ENCODE measurements at places on chromosomes 11 and 22.
A peak's percentile ranks its signal among the peaks of the same experiment; 100 is the strongest.

- DNase-seq: no peak
Measured at GRCh38 chr11:133948711-133949110, 8.1 kb downstream of the IGSF9B start.

GRCh38 chr11:78194490-78194889 lies 5.8 kb downstream of the USP35 start:
- DNase-seq: no peak

- DNase-seq: no peak
Measured at GRCh38 chr22:43182726-43183125, 4.2 kb downstream of the TTLL12 start.

DNA sequence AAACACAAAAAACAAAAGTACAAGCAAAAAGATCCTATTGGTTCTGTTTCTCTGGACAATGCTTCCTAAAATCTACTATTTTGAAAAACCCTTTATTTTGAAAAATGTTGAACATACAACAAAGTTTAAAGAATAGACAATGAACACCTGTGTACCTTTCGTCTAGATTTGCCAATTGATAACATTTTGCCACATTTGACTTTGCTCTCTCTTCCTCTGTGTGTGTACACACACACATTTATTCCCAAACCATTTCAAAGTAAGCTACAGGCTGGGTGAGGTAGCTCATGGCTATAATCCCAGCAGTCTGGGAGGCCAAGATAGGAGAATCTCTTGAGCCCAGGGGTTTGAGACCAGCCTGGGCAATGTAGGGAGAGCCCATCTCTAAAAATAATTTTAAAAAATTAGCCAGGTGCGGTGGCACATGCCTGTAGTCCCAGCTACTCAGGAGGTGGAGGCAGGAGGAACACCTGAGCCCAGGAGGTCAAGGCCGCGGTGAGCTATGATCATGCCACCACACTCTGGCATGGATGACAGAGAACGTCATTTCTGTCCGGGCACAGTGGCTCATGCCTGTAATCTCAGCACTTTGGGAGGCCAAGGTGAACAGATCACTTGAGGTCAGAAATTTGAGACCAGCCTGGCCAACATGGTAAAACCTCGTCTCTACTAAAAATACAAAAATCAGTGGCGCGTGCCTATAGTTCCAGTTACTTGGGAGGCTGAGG lies 5.3 kb upstream of the PSMC3 start:
- DNase-seq: no peak

DNA sequence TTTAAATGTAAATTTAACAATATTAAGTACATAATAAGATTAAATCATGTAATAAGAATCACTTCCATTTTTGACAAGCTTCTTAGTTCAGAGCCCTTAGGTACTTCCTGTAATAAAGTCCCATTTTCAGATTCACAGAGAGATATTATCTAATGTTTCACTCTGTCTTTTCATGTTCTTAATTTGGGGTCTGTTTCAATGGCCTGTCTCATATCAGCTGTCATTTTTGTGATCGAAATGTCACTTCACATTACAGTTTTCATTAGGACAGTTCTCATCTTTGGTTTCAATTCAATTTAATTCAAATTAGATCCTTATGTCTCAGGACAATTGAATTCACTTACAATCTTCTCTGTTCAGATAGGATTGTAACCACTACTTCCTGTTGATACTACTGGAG lies 22.6 kb upstream of the OLFML1 start:
- no peak for DNase-seq

DNA sequence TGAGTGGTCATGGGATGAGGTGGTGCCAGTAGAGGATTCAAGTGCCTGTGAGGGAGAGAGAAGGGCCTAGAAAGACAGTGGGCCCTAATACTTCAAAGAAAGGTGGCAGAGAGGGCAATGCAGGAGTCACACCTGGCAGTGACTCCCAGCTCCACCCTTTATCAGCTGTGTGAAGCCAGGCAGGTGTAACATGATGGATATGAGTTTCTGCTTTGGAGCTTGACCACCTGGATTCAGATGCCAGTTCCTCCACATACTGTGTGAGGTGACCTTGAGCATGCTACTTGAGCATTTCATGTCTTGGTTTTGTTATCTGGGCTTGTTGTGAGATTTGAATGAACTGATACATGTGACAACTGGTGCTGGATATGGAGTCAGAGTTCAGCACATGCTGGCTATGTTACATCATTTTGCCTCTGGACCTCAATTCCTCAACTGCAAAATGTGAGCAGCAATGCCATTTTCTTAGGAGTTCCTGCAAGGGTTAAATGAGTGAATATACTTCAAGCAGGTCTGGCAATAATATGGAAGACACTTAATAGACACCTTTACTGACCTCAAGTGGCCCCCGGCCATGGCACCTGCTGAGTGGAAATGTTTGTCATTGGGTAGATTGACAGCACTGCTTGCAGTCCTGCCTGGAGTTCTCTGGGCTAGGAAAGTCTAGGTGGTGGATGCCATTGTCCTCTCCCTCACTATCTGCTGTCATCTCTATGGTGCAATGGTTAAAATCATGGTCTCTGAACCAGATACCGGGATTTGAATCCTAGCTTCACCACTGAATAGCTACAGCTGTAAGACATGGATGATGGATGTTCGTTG lies 83.3 kb downstream of the MICAL2 start:
- DNase-seq: no peak

GRCh38 chr11:77299528-77299993 lies 1.9 kb downstream of the GDPD4 start:
- no peak for DNase-seq

DNA sequence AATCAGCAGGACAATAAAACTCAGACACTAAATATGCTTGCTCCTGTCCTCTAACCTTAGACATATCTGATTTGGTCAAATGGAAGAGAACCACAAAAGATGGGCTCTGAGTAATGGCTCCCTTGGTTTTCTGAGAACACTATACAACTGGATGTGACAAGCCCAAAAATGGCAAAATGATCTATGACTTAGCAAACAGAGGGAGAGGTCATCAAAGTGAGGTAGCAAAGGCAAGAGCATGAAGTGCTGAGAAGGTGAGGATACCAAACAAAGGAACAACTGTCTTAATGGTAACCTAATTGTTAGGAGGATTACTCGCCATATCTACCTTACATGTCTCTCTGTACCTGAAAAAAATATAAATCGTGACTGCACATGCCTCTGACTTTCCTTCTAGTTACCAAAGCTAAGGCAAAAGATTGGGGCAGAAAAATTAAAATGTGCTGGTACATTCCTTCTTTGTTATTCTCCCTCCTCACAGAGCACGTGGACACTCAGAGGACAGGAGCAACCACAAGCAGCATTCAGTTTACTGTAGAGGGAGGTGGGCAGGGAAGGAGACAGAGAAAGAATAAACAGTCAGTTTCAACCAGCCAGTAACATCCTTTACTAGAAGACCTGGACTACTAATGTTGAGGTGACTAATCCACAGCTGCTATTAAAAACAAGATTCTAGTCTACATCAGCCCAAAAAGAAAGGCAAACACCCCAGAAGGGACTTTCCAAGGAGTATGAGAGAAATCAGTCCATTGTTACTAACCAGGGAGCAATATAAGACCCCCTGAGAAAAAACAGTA lies 88.8 kb downstream of the AMBRA1 start:
- no peak for DNase-seq

GRCh38 chr11:975827-976226 lies 50.2 kb downstream of the AP2A2 start:
- peak; percentile 28 for DNase-seq

GRCh38 chr11:123235117-123235655 lies 40.1 kb upstream of the CLMP start:
- peak; percentile 24 for DNase-seq

DNA sequence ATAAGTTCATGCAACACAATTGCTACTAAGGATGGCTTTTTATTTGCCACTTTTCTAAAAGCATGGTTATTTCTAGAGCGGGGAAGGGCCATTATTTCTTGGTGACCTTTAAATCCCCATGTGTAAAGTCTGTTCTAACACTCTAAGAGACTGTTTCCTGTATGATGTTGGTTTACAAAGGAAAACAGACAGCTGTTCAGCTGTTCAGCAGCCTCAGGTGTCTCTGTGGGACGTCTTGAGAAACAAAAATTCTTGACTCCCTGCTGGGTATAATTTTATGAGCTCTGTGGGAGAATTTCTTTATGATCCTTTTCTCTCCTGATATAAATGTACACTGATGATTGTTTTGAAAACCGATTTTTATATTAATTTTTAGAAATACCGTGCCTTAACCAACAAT lies 13.9 kb downstream of the MUC15 start:
- DNase-seq: no peak

GRCh38 chr11:93494357-93494756 lies 48.8 kb downstream of the SMCO4 start:
- no peak for DNase-seq

- DNase-seq: no peak
Measured at GRCh38 chr22:48261706-48262105, 1499.3 kb downstream of the TBC1D22A start.

DNA sequence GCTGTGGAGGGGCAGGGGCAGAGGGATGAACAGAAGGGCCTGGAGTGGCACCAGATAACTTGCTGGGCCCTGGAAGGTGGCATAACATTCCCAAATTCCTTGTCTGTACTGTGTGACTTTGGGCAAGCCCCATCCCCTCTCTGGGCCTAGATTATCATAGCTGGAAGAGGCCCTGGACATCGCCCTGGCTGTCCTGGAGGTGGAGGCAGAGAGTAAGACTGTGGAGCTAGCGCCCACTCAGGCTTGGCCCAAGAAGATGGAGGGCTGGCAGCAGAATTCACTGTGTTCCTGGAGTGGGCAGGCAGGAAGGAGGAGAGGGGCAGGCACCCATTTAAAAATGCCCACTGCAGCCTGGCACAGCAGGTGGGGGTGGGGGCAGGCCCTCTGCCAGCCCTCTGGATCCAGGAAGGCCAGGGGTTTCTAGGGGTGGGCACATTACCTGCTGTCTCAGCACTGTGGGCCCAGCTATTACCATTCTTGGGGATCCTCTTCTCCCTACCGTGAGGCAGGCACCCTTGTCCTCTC lies 22.6 kb downstream of the ARHGEF17 start:
- DNase-seq: no peak

GRCh38 chr11:70523384-70524095 lies 125.2 kb downstream of the CTTN start:
- DNase-seq: no peak

GRCh38 chr22:33699176-33699575 lies 221.1 kb downstream of the LARGE1 start:
- no peak for DNase-seq

GRCh38 chr22:38657045-38657909 lies 839 bp downstream of the CBY1 start:
- DNase-seq: peak; percentile 18

All from KBM-7 (cell line).